Activated naive CD8-positive, alpha-beta T cell treated with anti-CD3 and anti-CD28 coated beads for 36 hours (primary cell): ENCODE measurements at places on chromosomes 4 and X.
A peak's percentile ranks its signal among the peaks of the same experiment; 100 is the strongest.

- no peak for DNase-seq
Observed at GRCh38 chrX:66863721-66864120, 224.8 kb upstream of the EDA2R start.

- no peak for DNase-seq
Observed at GRCh38 chr4:145195167-145195952, 15.0 kb upstream of the OTUD4 start.

DNA sequence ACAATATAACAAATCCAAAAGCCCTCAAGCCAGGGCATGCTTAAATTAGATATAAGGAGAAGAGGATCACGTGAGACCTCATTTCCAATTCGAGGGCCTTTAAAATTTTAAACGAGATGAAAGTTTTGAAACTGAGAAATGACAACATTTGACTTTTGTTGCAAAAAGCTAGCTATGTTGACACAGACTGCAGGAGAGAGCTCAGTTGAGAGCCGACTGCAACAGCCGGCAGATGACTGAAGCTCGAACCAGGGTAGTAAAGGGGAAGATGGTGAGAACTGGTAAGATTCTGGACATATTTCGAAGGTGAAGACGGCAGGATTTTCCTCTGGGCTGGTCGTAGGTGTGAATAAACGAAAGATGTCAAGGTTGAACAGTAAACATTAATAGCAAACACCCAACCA lies 773 bp downstream of the PRMT9 start:
- no peak for DNase-seq

- no peak for DNase-seq
Observed at GRCh38 chr4:184932343-184932742, 85.9 kb upstream of the HELT start.

- peak; percentile 26 for DNase-seq
Observed at GRCh38 chrX:130330706-130331105, 9.0 kb upstream of the SLC25A14 start.

- no peak for DNase-seq
Observed at GRCh38 chrX:46015653-46016052, 529.6 kb downstream of the ZNF674 start.

DNA sequence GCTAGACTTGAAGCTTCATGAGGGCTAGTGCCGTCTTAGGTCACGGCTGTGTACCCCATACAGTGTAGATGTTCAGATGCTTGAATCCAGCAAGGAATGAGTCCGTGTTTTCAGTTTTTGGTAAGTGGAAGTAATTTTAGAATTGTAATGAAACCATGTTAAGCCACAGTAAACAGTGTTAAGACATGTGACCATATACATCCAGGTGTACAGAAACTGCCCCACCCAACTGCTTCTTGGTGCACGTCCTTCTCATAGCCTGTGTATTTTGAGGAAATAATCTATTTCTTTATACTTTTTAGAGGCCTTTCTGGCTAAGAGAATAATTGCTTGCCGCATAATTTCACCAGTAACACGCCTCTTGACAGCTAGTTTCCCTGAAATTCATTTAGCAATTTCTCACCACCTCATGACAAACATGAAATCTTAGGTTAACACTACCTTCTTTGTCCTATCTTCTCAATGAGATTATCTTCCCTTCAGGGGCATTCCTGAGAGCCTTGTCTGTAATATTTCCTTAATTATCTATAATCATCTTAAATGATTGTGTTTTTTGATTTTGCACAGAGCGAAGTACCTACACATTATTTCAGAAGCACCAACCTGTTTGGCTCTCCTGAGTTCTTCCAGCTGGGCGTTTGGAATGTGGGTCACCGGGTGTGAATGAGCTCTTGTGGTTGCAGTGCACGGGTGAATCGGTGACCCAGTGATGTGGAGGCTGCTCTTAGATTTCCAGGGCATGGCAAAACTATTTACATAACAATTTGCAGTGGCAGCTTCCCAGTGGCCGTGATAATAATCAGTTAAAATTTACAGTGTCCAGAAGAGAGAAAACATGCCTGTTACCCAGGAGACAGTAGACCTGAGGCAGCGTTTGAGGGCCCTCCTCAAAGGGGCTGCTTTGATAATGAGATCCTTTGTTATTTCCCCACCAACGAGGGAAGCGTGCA lies 50.2 kb upstream of the TADA2B start:
- DNase-seq: no peak

GRCh38 chr4:48909697-48910096 lies 3.1 kb upstream of the OCIAD2 start:
- DNase-seq: peak; percentile 68

GRCh38 chr4:90766837-90767236 lies 639.6 kb downstream of the CCSER1 start:
- no peak for DNase-seq

GRCh38 chr4:130335417-130336194 lies 1239.7 kb downstream of the C4orf33 start:
- no peak for DNase-seq

GRCh38 chr4:186404562-186405134 lies 138.7 kb downstream of the F11 start:
- DNase-seq: no peak

- no peak for DNase-seq
Observed at GRCh38 chrX:53997724-53998123, 46.5 kb downstream of the PHF8 start.

- no peak for DNase-seq
Observed at GRCh38 chrX:121958886-121959285, 911.5 kb downstream of the GLUD2 start.

GRCh38 chr4:118865091-118865708 lies 23.5 kb upstream of the SYNPO2 start:
- no peak for DNase-seq

- DNase-seq: no peak
Observed at GRCh38 chr4:152960082-152960481, 24.0 kb downstream of the FHDC1 start.

- no peak for DNase-seq
Observed at GRCh38 chr4:81981218-81981617, 392.6 kb downstream of the HNRNPD start.
